KG1 (cell line): ENCODE measurements at places on chromosomes 5 and 9.

- no peak for DNase-seq
Measured at GRCh38 chr9:133151041-133151440, 12.7 kb downstream of the GBGT1 start.

DNA sequence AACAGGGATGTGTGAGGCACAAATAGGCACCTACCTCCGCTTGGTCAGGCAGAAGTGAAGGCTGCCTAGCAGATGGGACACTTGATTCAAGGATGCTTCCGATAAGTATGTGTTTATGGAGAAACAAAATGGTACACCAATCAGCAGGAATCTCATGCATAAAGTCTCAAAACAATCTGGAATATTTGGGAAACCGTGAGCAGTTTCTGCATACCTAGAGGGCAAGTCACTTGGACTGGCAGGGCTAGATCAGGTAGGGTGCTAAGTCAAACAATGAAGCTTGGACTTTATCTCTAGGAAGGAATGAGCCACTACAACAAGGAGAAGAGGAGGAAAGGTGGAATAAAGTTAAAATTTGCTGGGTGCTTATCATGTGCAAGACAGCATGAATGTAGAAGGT is 5.5 kb downstream of the EPB41L4A start:
- DNase-seq: no peak

- DNase-seq: no peak
Measured at GRCh38 chr5:128472036-128472435, 66.0 kb downstream of the FBN2 start.

DNA sequence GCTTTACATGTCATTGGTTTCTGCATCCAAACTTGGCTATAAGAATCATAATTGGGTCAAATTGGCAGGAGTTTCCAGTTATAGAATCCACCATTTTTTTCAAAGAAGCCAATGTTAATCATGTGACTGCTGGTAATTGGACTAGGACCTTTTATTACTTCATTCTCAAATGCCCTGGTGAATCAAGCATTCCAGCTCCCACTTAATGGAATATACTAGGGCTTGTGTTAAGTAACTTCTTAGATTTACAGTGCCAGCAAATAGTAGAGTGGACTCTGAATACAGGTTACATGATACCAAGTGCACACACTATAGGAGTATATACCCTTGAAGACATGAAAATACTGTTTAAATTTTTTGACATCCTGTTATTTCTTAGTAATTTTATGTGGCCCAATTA is 96.7 kb downstream of the NUDT12 start:
- no peak for DNase-seq

- no peak for DNase-seq
Measured at GRCh38 chr5:124823380-124823779, 76.9 kb upstream of the ZNF608 start.

DNA sequence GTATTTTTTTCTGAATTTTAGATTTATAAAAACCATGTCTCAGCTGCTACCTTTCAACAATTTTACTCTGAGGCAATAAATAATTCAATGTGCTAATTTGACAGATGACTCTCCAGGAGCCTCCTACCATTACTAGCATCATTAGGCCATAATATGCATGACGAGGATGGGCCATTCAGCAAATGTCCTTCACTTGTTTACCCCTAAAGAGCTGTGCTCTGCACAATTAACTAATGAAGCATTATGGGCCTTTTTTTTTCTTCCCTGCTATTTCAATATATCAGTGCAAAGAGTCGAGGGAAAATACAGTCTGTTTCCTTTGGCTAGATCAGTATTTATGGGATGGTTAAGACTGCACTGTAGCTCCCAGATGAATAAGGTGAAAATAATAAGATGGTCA is 627.2 kb downstream of the ISL1 start:
- no peak for DNase-seq

GRCh38 chr9:136019681-136020060 is 58.5 kb upstream of the UBAC1 start:
- no peak for DNase-seq

GRCh38 chr5:148791334-148791667 is 35.1 kb upstream of the ADRB2 start:
- no peak for DNase-seq

DNA sequence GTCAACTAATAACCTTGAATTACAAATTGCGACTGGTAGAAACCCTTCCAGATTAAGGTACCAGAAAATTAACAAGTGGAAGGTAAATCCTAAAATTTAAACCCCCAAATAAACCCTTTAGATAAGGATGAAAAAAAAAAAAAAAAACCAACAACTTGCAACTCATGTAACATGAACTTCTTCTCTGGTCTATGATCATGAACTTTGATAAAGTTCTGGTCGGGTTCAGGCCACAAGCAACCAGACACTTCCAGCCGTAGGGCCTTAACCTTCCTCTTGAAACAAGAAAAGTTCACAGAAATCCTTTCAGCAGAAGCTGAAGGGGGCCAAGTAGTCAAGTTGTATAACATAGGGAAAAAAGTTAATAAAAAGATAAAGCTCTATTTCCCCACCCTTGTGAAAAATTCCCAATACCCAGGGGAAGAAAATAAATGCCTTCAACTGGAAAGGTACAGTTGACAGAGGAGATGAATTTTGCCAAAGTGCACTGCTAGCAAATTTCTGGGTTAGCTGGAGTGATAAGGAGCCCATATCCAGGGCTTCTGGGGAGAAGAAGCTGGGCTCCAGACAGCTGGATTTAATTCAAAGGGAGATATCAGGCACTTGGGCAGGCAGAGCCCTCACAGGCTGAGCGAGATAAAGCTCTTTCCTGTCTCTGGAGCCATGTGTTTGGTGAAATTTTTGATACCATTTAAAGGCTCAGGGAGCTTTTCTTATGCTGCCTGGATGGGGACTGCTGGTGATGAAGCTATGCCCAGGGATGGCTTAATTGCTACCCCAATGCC is 234.2 kb upstream of the PANK3 start:
- DNase-seq: no peak

DNA sequence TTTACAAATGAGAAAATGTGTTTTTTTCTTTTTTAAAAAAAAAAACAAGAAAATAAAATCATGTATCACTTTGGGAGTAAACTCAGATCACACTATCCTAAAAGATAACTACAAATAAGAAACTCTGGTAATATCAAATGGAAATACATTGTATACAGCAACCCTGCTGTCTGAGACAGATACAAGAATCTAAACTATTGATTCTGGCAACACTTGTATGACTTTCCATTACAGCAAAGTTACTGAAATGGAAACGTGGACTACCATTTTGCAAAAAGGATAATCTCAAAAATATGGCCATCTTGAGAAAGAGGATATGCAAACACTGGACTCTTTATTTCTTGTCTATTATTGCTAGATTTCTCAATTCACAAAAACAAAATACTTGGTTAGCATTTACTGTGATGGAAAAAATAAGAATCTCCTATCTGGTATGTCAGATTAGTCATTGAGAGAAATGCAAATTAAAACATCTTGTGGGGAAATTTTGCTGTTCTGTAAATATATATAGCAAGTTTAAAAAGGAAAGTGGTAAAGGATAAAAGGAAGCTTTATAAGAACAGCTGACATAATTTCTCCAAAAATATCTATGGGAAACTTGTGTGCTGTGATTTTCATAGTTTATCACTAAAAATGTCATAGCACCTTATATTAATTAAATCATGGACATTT is 112.9 kb upstream of the FER start:
- no peak for DNase-seq

DNA sequence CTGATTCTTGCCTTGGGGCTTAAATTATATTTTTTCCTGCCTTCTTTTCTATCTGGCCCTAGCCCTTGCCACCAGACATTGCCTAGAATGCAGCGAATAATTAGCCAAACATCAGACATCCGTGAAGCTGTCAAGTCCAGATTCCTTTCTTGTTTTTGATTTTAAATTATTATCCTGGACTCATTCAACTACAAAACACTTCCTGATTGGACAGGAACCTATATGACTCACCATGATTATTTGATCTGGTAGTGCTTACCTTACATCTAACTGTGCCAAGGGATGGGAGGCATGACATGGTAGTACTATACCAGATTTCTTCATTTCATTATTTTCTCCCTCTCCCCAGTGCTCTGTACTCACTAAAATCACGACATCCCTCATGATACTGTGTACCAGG is 829.6 kb downstream of the TLR4 start:
- DNase-seq: no peak

DNA sequence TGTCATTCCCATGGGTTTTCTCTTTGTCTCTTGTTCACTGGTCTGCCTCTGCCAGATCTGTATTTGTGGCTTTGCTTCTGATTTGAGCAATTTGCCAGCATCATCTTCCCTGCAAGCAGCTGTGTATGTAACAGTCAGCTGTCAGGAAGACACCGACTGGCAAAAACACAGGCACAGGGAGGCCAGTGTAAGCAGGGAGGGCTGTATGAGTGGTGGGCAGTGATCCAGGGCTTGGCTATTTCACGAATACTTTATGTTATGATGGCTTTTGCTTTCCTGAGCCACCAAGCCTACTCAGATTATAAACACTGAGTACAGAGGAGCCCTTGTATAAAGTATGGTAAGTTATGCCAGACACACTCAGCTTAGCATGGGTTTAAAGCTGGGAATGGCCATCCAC is 11.6 kb downstream of the BNIP1 start:
- DNase-seq: no peak

GRCh38 chr9:77099388-77099787 is 77.9 kb upstream of the VPS13A start:
- DNase-seq: no peak

DNA sequence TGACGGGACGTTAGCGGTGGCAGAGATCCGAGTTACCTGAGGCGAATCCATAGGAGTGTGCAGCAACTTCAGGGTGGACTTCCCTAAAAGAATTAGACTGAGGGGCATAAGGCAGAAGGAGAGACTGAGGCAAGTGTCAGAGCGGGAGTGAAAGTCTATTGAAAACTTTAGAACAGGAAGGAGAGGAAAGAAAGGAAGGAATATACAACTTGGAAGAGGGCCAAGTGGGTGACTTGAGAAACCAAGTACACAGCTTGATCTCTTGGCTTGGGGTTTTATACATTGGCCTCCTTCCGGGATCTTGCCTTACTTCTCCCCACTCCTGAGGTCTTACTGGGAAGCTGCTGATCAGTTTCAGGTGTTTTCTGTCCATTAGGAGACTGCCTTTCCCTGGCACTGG is 84.9 kb downstream of the SNX18 start:
- no peak for DNase-seq

DNA sequence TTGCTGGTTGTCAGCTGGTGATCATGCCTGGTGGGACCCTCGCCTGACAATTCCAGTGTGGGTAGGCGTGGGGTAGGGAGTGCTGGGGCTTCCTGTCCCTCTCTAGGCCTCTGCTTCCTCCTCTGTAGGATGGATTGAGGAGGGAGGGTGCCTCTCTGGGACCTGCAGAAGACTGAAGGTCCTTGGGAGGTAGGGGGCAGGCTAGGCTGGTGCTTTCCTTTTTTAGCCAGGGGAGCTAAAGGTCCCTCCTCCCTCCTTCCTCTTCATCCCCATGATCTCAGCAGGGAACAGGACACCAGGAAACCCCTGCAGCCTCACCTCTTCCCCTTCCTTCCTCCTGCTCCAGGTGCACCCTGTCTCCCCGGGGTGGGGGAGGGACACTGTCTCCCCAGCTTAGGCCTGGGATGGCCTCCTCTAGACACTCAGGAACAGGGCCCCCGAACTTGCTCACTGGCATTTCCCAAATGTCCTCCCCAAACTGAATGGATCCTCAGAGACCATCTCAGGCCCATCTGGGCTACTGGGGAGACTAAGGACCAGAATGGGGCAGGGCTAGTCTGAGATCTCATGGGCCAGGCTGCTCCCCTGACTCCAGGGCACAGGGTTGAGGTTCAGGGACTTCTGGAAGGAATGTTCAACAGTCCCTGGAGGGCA is 8.4 kb downstream of the SH2D3C start:
- DNase-seq: no peak

DNA sequence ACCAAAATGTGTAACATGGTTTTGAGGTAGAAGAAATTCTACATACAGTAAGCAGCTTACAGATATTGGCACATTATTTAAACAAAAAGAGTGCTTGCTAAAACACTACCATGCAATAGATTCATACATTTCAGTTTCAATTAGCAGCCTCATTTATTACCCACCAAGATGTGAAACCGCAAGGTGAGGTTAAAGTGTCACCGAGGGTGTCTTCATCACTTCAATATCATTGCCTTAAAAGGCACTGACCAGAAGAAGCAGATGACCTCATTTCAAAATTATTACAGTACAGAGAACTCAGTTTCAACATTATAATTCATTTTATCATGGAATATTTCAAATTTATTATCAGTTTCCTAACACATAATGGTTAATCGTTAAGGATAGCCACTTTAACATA is 302.2 kb downstream of the ISL1 start:
- no peak for DNase-seq

DNA sequence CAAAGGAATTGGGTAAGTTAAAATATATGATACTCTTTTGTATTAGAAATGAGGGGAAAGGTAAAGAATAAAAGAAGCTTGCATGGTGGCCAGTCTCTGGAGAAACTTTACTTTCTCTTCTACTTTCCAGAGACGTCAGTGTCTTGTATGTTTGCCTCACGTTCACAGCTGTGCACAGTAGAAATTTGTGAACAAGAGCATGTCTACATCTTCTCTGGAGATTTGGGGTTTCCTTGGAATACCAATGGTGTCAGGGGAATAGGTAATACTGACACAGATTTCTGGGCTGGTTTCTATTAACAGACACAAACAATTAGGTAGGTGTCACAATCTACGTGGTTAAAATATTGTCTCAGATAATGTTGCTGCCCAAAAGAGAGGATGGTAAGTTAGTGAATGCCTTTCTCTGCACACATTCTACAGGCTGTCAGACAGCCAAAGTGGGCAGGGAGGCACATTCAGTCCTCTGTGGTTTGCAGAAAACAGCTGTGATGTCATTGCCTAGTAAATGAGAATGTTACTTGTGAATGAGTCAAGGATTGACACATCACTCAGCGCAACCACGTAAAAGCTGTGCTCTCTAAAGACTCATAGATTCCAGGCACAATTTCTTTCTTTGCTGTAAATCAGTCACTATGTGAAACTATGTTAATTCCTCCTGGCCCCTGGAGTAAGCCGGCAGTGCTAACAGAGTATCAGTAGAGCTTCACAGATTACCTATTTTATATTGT is 397.1 kb downstream of the MAN2A1 start:
- DNase-seq: no peak

GRCh38 chr5:120614531-120615180 is 150.6 kb downstream of the PRR16 start:
- DNase-seq: no peak

- no peak for DNase-seq
Measured at GRCh38 chr9:110536822-110537221, 42.7 kb downstream of the SVEP1 start.

DNA sequence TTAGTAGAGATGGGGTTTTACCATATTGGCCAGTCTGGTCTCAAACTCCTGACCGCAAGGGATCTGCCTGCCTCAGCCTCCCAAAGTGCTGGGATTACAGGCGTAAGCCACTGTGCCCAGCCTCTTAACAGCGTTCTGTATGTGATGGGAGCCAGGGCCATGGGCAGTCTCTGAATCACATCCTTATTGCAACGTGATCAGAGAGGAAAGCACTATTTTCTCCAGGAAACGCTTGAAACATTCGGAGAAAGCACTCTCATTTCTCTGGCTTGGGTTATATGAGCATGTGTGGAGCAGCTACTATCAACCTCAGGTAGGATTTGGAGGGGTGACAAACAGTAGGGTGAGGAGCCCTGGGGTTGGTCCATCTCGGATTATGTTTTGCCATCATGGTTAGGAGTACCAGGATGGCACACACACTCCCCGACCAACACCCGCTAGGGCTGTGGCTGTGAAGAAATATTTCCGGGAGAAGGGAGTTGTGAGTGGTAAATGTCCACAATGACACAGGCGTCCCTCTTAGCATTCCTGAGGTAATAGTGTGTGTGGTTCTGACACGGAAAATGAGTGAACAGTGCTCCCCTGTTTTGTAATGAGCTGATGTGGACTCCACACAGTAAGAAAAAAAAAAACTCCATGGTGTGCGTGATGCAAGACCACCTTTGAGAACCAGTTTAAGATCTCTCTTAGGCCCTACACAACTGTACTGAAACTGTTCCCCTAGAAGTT is 406.2 kb upstream of the ZNF608 start:
- DNase-seq: no peak
